Activated T-helper 2 cell treated with anti-CD3 and anti-CD28 coated beads, Interferon-gamma antibody, Interleukin-2, Interleukin-4, amounts not matched to agents 10 μg/mL and 5 μg/mL and 100 μg/mL, durations not matched to agents 14 hours and 24 hours and 36 hours (primary cell): ENCODE measurements at places on chromosomes 6 and 20. TPM values are rescaled to one million over a fixed set of nuclear protein-coding genes. Genes with fewer than 3 reads are reported as not detected.

Gene ALDH5A1
- total RNA-seq, result 11.4 and 12.3 TPM in 2 replicates

Gene HAO1
- total RNA-seq, result not detected in 2 replicates

- H3K4me3 ChIP-seq, result peak overlapping the region; percentile 24
- peaks cover 6% of the 10 kb centered on the region for H3K4me1 ChIP-seq
- H3K36me3 ChIP-seq, result no peaks in the 10 kb centered on the region
- H3K27ac ChIP-seq, result no peak overlapping the region
These were observed 547 bp upstream of the ESR1 start for GRCh38 chr6:151806757-151807512.

Gene EYA4
- total RNA-seq, result not detected in 2 replicates

Gene BPIFA1
- not detected in 2 replicates for total RNA-seq

DNA sequence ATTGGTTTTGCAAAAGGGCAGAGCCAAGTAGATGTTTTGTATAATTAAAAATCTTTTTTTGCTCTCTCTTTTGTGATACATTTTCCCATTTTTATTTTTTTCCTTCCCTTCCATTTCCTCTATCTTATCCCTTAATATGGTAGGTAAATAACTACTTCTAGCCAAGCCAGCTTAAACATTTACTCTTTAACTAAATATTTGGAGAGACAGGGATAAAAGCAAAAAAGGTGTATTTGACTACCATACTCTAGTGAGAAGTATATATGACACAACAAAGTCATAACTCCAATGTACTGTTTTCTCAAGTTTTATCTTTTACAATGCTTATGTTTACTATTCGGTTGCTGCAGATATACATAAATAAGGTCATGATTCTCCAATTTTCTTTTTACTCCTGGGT is 154.7 kb downstream of the HIVEP2 start:
- no peak for DNase-seq
- no peak overlapping the region for H3K27ac ChIP-seq
- peaks cover 26% of the 10 kb centered on the region for H3K36me3 ChIP-seq

DNA sequence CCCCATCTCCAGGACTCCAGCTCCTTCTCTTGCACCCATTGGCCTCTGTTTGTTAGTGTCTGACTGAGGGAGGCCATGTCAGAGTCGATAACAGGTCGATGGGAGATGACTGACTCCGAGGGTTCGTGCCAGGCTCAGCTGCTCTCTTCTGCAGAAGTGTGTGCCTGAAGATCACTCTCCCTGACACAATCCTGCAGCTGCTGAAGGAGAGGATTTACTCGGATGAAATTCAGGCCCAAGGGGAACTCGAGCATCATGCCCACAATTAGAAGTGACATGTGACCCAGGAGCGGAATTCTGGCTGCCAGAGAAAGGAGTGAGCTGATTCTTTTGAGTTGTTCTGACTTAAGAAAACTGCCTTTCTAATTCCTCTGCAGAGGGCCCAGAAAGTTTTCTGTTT is 318.2 kb downstream of the MAFB start:
- H3K27me3 ChIP-seq, result no peaks in the 10 kb centered on the region
- H3K27ac ChIP-seq, result no peak overlapping the region
- no peak overlapping the region for H3K4me3 ChIP-seq
- H3K4me1 ChIP-seq, result no peaks in the 10 kb centered on the region

Gene KHDRBS2
- total RNA-seq, result not detected in 2 replicates

DNA sequence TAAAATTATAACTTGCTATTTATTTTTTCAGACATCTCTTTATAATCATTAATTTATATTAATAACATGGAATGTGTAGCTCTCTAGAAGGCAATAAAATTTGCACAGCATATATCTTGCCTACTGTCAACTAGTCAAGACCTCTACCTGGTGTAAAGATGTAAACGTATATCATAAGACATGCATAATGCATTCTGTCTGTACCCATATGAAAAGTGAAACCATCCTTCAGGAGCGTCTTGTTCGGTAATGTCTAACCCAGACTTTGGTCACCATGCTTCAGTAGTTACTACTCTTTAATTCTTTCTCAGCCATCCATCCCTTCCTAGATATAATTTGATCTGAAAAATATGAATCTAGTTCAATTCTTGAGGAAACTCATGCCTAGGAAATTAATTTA is 21.0 kb downstream of the CEP43 start:
- H3K27me3 ChIP-seq, result no peaks in the 10 kb centered on the region
- no peak for DNase-seq
- peaks cover 2% of the 10 kb centered on the region for H3K4me1 ChIP-seq

Gene XKR7
- total RNA-seq, result not detected in 2 replicates

- DNase-seq, result peak; percentile 18
- H3K4me3 ChIP-seq, result peak overlapping the region; percentile 66
- H3K27ac ChIP-seq, result peak overlapping the region; percentile 4
- H3K36me3 ChIP-seq, result peaks cover 20% of the 10 kb centered on the region
- peaks cover 13% of the 10 kb centered on the region for H3K27me3 ChIP-seq
These were observed 661 bp upstream of the HEBP2 start for GRCh38 chr6:138403324-138403800.

Gene RSPH4A
- total RNA-seq, result 0.11 and 0.14 TPM in 2 replicates

DNA sequence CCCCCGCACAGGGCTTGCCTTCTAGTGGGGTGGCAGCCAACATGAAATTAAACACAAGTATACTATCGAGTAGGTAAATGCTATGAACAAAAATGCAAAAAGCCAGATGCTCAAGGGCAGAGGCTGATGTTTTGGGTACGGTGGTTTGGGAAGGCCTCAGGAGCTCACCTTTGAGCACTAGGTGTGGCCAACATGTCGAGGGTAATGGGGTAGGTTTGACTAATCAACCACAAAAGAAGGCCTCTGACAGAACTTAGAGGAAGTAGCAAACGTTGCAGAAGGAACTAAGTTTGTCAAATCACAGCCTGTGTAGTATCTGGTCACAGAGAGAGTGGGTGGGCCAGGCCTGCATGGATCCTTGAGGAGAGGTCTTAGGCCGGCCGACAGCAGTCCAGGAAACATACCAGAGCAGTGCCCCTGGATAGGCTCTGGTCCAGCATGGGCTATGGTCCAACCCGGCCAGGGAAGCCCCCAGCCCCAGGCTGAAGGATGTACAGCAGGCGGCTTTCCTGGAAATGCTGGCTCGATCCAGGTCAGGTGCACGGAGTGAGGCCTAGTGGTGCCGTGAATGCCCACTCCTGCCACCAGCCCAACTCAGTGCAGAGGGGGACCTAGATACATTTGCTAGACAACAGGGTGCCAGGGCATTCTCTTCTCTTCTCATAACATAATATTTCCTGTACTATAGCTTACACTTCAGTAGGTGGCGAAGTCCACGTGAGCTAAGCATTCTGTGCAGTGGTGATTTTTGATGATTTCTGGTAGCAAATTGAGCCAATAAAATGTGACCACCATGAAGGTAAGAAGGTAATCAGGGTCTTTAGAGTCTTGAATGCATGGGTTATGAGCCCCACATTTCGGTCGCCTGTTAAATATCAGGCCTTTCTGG is 56.3 kb upstream of the CD93 start:
- H3K27me3 ChIP-seq, result peaks cover 5% of the 10 kb centered on the region
- H3K4me1 ChIP-seq, result peaks cover 56% of the 10 kb centered on the region
- peak overlapping the region; percentile 14 for H3K4me3 ChIP-seq

DNA sequence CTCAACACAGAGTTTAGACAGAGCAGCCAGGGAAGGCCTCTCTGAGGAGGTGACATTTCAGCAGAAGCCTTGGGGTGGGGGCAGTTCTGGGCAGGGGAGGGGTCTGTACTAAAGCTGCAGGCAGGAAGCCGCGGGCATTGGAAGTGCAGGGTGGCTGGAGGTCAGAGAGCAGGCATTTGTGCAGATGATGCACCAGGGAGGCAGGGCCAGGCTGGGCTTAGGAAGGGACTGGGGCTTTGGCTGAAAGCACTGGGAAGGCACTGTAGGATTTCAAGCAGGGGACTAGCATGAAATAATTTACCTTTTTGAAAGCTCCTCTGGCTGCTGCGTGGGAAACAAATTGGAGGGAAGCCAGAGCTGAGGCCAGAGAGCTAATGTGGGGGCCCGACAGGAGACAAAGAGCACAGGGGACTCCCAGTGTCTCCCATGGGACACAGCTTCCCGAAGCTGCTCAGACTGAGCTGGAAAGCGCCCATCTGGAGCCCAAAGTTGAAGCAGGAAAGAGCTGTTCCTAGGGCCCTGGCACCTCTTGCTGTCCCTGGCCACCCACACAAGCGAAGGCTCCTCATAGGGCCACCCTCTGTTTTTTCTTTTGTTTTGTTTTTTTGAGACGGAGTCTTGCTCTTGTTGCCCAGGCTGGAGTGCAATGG is 19.3 kb downstream of the ADA start:
- DNase-seq, result no peak
- H3K27ac ChIP-seq, result no peak overlapping the region
- H3K27me3 ChIP-seq, result no peaks in the 10 kb centered on the region
- no peak overlapping the region for H3K4me3 ChIP-seq
- H3K4me1 ChIP-seq, result no peaks in the 10 kb centered on the region
- H3K36me3 ChIP-seq, result peaks cover 44% of the 10 kb centered on the region

Gene PTK7
- 3.7 TPM in 2 replicates for total RNA-seq

Gene WFDC2
- total RNA-seq, result not detected in 2 replicates

Gene PHACTR3
- total RNA-seq, result not detected in 2 replicates

Gene PI16
- total RNA-seq, result not detected in 2 replicates

DNA sequence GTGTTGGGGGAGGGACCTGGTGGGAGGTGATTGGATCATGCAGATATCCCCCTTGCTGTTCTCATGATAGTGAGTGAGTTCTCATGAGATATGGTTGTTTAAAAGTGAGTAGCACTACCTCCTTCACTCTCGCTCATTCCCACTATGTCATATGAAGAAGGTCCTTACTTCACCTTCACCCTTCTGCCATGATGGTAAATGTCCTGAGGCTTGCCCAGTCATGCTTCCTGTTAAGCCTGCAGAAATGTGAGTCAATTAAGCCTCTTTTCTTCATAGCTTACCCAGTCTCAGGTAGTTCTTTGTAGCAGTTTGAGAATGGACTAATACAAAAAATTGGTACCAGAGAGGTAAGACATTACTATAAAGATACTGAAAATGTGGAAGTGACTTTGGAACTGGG is 425.9 kb downstream of the HTR1B start:
- H3K27me3 ChIP-seq, result no peaks in the 10 kb centered on the region
- no peak overlapping the region for H3K4me3 ChIP-seq
- H3K27ac ChIP-seq, result no peak overlapping the region
